ENCODE measurements at places on chromosomes 7 and 10.

DNA sequence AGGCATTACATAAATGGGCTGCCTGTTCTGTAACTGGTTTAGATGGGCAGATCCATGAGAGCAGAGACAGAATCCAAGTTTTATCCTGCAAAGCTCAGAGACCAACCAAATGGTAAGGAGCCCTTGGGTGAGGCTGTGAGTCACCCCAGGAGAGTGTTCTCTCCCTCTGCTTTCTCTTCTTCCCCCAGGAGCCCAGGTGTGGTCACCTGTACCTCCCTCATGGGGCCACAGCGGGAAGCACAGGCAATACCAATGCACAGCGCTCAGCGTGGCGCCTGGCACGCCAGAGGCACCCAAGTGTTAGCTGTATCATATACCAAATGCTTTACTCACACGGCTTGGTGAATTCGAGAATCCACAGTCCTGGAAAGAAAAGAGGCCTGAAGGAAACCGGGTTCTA lies 39.4 kb downstream of the CTBP2 start:
- peak; percentile 68 for DNase-seq

DNA sequence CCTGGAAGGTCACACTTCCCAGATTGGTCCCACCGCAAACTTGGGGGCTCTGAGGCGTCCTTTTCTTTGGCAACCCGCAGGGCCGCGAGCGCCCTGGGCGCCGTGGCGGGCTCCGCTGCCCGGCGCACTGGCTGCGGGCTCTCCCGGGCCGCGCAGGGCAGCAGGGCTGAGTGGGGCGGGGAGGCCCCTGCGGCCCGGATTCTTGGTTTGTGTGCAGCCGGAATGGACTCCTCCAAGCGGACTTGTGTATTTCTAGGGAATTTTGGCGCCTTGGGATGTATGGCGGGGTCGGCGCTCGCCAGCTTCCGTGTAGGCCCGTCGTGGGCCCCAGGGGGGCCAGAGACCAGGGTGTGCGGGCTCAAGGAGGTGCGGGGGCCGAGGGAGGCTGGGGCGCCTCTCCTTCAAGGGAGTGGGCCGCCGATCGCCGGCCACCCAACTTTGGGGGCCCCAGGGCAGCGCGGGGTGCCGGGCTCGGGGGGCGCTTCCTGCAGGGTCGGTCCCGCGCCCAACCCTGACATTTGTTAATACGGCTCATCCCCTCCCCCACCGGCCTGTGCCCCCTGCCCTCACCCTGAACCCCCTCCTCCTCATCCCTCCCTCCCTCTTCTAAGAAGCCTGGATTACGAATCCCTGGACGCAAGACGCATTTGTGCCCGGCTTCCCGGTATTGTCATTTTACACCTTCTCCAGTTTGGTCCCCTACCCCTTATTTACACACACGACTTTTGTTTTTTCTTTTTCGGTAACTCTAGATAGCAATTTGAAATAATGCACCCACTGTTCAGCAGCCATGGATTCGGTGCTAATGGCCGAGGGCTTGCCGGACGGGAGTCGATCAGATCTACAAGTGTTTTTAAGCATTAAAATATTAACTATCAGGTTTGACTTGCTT lies 2.5 kb downstream of the TCF7L2 start:
- DNase-seq, result no peak

DNA sequence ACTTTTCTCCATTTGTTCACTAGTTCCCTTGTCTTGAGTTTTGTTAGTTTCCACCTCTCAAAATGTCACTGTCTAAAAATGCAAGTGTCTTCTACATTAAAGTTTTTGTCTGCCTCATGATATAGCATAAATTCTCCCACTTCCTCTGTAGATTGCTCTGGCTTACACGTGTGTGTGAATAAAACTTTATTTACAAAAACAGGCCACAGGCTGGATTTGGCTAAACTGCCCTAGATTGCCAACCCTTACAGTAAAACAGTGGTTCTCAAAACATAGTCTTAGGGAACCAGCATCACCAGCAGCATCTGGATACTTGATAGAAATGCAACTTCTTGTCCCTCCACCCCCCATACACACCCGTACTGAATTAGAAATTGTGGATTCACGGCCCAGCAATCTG lies 207.8 kb downstream of the VTI1A start:
- no peak for DNase-seq

GRCh38 chr7:41774966-41775365 lies 72.1 kb upstream of the INHBA start:
- no peak for DNase-seq

DNA sequence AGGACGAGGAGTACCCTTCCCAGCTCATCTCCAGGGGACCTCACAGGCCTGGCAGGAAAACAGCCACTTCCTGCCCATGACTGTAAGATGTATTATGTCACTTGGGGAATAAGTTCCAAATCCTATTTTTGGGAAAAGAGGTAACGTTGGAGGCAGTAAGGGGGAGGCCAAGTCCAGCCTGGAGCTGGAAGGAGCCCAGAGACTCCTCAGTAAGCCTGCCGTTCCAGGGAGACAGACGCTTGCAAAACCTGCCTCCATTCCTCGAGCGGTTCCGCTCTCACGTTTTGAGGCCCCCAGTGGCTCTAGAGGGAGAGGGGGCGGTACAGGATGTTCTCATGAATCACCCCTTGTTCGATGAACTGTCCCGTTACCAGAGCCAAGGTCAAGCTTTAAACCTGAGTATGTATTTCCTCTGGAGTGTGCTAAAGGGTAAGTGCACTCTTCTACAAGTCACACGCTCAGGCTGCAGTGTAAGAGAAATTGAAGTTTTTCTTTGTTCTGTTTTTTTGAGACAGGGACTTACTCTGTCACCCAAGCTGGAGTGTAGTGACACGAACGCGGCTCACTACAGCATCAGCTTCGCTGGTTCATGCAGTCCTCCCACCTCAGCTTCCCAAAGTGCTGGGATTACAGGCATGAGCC lies 45.5 kb upstream of the CYTH3 start:
- no peak for DNase-seq
